ENCODE measurements at places on chromosomes 11 and 22. TPM values are rescaled to one million over a fixed set of nuclear protein-coding genes. Genes with fewer than 3 reads are reported as not detected.

The CREB3L1 gene
- 0.28 TPM for polyA plus RNA-seq

The CYP2D6 gene
- 2.4 TPM for polyA plus RNA-seq

The ANO1 gene
- polyA plus RNA-seq, result 0.22 TPM

The MUC2 gene
- polyA plus RNA-seq, result not detected

The KCNK4 gene
- polyA plus RNA-seq, result 0.09 TPM

GRCh38 chr11:45102810-45103621 is 43.4 kb upstream of the PRDM11 start:
- no peaks in the 10 kb centered on the region for H3K27me3 ChIP-seq
- H3K4me1 ChIP-seq, result peaks cover 8% of the 10 kb centered on the region
- H3K4me3 ChIP-seq, result peak overlapping the region; percentile 4
- peak overlapping the region; percentile 78 for H3K27ac ChIP-seq

DNA sequence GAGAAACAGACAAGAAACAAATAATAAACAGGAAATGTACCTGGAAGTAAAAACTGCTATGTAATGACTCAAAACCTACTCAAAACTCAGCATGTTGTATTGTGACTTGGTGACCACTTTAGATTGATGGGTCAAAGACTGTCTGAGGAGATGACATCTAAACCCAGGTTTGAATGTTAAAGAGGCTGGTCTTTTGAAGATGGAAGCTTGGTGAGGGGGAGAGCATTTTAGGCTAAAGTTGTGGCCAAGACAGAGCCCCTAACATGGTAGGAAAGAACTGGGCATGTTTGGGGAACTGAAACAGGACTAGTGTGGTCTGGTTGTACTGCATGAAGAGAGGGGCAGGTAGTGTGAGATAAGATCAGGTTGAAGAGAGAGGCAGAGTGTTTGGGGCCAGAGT is 85.3 kb upstream of the MYO18B start:
- no peaks in the 10 kb centered on the region for H3K36me3 ChIP-seq
- no peak overlapping the region for H3K4me3 ChIP-seq
- no peaks in the 10 kb centered on the region for H3K27me3 ChIP-seq
- H3K27ac ChIP-seq, result no peak overlapping the region
- H3K4me1 ChIP-seq, result peaks cover 47% of the 10 kb centered on the region
- DNase-seq, result no peak

DNA sequence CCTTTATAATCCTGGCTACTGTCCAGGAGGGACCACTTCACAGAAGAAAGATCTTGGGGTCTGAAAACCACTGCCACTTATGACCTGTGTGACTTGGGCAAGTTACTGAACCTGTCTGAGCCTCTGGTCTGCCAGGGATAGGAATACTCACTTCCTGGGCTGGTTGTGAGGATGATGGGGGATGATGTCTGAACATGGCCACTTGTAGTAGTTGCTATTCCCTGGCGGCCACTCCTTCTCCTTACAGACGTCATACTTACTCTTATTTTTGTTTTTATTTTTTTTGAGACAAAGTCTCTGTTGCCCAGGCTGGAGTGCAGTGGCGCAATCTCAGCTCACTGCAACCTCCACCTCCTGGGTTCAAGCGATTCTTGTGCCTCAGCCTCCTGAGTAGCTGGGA is 26.1 kb downstream of the CD82 start:
- no peaks in the 10 kb centered on the region for H3K27me3 ChIP-seq
- no peak for DNase-seq
- H3K4me3 ChIP-seq, result no peak overlapping the region
- peaks cover 60% of the 10 kb centered on the region for H3K4me1 ChIP-seq
- peaks cover 19% of the 10 kb centered on the region for H3K36me3 ChIP-seq

DNA sequence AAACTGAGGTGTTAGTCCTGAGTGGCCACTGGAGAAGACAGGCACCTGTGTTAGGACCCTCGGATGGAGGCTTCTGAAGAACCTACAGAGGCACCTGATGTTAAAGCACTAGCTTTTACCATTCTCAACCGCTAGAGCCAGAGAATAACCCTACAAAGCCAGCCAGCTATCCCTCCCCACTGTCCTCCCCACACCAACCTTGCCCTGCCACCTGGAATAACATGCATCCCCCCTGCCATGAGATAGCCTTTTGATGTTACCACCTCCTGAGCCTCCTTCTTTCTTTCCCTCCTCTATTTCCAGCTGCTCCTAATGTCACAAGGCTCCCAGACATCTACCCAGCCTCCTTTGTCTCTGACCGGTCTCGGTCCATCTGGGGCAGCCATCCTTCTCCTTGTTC is 28.1 kb downstream of the COMMD9 start:
- H3K36me3 ChIP-seq, result no peaks in the 10 kb centered on the region
- H3K27ac ChIP-seq, result no peak overlapping the region
- DNase-seq, result no peak
- no peaks in the 10 kb centered on the region for H3K27me3 ChIP-seq

GRCh38 chr11:2522631-2523255 is 77.9 kb downstream of the KCNQ1 start:
- DNase-seq, result peak; percentile 58
- H3K27me3 ChIP-seq, result no peaks in the 10 kb centered on the region
- no peaks in the 10 kb centered on the region for H3K36me3 ChIP-seq
- H3K27ac ChIP-seq, result no peak overlapping the region

GRCh38 chr11:118102721-118103261 is 16.0 kb upstream of the SMIM35 start:
- H3K4me3 ChIP-seq, result no peak overlapping the region
- no peaks in the 10 kb centered on the region for H3K4me1 ChIP-seq
- no peak for DNase-seq
- no peaks in the 10 kb centered on the region for H3K36me3 ChIP-seq
- H3K27me3 ChIP-seq, result no peaks in the 10 kb centered on the region

DNA sequence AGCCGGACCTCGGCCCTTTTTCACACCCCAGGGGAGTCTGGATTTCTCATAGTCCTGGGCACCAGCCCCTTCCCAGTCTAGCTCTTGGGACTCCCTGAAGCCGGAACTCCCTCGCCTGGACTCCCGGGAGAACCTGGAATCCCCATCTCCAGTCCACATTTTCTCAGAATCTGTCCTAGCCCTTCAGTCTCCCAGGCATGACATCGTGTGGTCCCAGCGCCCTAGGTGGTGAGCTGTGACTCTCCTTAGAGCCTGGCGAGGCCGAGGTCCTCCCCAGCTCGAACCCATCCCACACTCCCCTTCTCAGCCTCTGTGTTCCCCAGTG is 673 bp upstream of the DUSP18 start:
- no peaks in the 10 kb centered on the region for H3K27me3 ChIP-seq
- peaks cover 10% of the 10 kb centered on the region for H3K36me3 ChIP-seq
- peak overlapping the region; percentile 86 for H3K4me3 ChIP-seq
- no peak overlapping the region for H3K27ac ChIP-seq
- no peak for DNase-seq
- peaks cover 9% of the 10 kb centered on the region for H3K4me1 ChIP-seq

- peaks cover 48% of the 10 kb centered on the region for H3K36me3 ChIP-seq
- no peak for DNase-seq
- H3K4me1 ChIP-seq, result peaks cover 52% of the 10 kb centered on the region
- H3K27ac ChIP-seq, result peak overlapping the region; percentile 92
- peak overlapping the region; percentile 82 for H3K4me3 ChIP-seq
Measured at GRCh38 chr11:62671236-62671607, 251 bp upstream of the UQCC3 start.

DNA sequence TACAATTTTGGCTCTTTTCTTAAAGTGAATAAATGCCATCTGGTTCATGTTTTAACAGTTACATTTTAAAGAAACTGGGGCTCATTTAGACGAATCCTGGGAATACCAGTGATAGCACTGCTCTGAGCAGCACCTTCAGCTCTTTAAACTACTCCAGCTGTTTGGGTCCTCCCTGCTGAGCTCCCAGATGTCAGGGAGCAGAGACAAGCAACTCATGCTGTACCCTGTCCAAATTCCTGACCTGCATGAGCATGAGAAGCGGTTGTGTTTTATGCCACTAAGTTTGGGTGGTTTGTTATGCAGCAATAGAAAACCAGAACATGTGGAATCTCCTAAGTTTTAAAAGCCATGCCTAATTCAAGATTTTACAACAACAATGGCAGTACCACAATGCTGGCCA is 90.0 kb downstream of the FDX1 start:
- H3K4me3 ChIP-seq, result no peak overlapping the region
- H3K27me3 ChIP-seq, result no peaks in the 10 kb centered on the region
- no peaks in the 10 kb centered on the region for H3K36me3 ChIP-seq
- H3K27ac ChIP-seq, result no peak overlapping the region

- DNase-seq, result no peak
- H3K27me3 ChIP-seq, result no peaks in the 10 kb centered on the region
- no peak overlapping the region for H3K4me3 ChIP-seq
- H3K4me1 ChIP-seq, result peaks cover 12% of the 10 kb centered on the region
- H3K27ac ChIP-seq, result no peak overlapping the region
- peaks cover 79% of the 10 kb centered on the region for H3K36me3 ChIP-seq
Measured at GRCh38 chr11:77879218-77879617, 58.3 kb downstream of the AAMDC start.

DNA sequence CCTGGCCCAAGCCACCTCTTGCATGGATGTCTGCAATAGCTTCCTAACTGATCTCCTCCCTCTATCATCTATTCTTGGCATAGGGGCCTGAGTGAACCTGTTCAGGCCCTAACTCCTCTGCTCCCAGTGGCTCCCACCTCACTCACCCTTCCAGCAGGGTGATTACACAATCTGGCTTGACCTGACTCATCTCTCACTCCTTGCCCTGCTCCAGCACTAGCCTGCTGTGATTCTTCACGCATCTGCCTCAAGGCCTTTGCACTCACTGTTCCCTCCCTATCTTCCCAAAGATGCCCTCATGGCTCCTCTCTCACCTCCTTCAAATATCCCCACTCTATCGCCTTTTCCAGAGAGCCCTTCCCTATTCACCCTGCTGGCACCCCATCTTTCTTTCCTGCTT is 10.5 kb downstream of the SCN4B start:
- H3K27me3 ChIP-seq, result peaks cover 39% of the 10 kb centered on the region
- H3K4me1 ChIP-seq, result peaks cover 26% of the 10 kb centered on the region
- H3K36me3 ChIP-seq, result no peaks in the 10 kb centered on the region
- H3K27ac ChIP-seq, result no peak overlapping the region

DNA sequence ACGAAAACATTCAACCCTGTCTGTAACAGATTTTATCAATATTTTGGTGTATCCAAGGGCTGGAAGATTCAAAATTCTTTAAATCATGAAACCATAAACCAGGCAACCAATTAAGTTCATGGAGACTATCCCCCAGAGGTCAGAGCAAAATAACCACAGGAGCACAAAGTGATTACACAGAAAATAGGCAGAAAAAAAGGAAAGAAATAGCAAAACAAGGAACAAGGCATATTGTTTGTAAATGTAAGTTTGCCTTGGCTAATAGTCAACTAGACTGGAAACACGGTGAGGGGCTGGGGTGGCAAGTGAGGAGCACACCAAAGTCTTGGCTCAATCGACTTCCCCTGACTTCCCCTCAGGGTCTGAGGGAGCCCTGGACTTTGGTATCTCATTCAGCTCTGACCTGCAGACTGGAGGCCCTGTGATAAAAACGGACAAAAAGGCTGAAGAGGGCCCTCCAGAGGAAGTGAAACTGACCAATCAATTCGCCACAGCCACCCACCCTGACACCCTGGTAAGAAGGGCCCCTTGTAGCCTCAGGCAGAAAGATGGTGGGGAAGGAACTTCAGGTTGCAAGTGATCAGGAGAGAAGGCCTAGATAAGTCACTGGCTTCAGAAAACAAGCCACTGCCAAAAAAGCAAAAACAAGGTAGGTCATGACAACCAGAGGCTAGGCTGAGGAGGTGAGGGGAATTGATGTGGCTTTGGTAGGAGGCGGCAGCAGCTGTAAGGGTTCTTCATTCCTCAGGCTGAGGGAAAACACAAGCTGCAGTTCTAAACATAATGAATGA is 1.8 kb downstream of the SIK3 start:
- H3K27ac ChIP-seq, result peak overlapping the region; percentile 85
- DNase-seq, result no peak
- H3K4me3 ChIP-seq, result no peak overlapping the region

DNA sequence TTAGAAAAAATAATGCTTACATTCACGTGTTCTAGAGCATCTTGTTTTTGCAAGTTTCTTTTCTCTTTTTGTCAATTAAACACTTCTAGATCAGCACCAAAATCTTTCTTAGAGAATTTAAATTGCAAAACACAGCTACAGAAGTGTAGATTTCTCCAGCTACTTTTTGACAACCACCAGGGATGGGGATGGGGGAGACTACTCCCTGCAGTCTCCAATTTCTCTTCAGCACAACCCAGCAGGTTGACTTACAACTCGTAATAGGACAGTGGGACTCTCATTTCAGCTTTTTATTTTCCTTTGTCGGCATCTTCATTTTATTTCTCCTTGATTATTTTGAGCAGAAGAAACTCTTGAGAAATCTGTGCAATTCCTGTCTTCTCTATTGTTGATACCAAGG is 441.2 kb downstream of the LRRC4C start:
- no peak overlapping the region for H3K4me3 ChIP-seq
- no peaks in the 10 kb centered on the region for H3K27me3 ChIP-seq
- no peaks in the 10 kb centered on the region for H3K36me3 ChIP-seq
- no peaks in the 10 kb centered on the region for H3K4me1 ChIP-seq

DNA sequence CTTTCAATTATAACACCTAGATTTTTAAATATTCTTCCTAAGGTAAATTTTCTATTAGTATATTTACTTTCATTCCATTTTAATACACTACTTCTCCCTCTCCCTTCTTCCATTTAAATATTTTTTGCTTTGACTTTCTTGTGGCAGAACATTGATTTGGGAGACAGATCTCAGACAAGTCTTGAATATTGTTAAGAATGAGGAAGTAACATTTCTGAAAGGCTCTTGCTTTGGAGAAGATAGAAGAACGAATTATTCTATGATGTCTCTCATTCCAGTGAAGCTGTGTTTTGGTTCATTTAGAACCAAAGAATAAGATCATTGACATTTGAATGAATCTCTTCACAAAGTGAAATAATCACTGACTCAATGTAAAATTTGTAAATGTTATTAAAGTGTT is 2.4 kb downstream of the IPO7 start:
- no peaks in the 10 kb centered on the region for H3K27me3 ChIP-seq
- H3K4me3 ChIP-seq, result no peak overlapping the region
- no peak overlapping the region for H3K27ac ChIP-seq
- peaks cover 36% of the 10 kb centered on the region for H3K36me3 ChIP-seq
- peaks cover 56% of the 10 kb centered on the region for H3K4me1 ChIP-seq

- DNase-seq, result peak; percentile 78
- peak overlapping the region; percentile 98 for H3K27ac ChIP-seq
- H3K27me3 ChIP-seq, result no peaks in the 10 kb centered on the region
Measured at GRCh38 chr22:46055911-46056545, 79.1 kb upstream of the WNT7B start.

GRCh38 chr11:43871051-43871450 is 9.6 kb upstream of the ALKBH3 start:
- H3K4me1 ChIP-seq, result peaks cover 11% of the 10 kb centered on the region
- no peak overlapping the region for H3K27ac ChIP-seq
- H3K36me3 ChIP-seq, result no peaks in the 10 kb centered on the region
- no peaks in the 10 kb centered on the region for H3K27me3 ChIP-seq
- no peak for DNase-seq

All from spleen (tissue), 13 donors.